Non-pigmented ciliary epithelial cell (primary cell): ENCODE measurements at places on chromosomes 11 and 22.

- no peak for DNase-seq
These were observed 381.4 kb downstream of the BRD1 start for GRCh38 chr22:49446145-49446758.

- DNase-seq: no peak
These were observed 5.3 kb upstream of the LRRC10B start for GRCh38 chr11:61503135-61503770.

DNA sequence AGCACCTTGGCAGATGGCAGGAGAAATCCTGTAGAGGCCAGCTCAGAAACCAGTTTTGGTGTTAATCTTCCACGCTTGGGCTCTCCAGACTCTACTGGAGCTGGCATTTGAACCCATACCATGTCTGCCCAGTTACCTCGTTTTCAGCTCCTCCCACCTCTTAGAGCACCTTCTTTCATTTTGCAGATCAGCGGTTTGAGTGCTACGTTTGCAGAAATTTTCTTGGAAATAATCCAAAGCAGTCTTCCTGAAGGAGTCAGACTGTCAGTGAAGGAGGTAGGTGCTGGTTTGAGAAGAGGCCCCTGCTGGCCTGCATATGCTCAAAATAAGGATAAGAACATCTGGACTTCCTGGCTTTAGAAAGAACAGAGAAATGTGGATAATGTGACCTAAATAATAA lies 13.7 kb downstream of the COA4 start:
- DNase-seq: no peak

- DNase-seq: peak; percentile 65
These were observed 69.2 kb downstream of the BLID start for GRCh38 chr11:122046846-122047245.

GRCh38 chr22:17085277-17086181 lies 729 bp downstream of the IL17RA start:
- no peak for DNase-seq

DNA sequence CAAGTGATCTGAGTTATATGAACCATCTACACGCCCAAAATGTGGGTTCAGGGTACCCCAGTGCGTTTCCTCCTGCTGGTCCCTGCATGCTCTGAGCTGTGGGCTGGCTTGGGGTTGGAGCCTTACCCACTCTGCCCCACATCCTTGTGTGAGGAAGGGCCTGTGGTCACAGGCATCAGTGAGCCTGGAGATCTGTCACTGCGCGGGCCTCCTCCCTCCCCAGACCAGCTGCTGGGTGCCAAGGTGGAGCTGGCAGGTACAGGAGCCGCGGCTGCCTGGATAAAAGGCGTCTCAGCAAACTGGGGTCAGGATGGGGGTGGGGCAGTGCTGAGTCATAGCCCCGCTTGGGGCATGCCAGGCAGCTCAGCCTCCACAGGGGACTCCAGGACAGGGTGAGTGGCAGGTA lies 17.9 kb downstream of the GNAZ start:
- DNase-seq: no peak

GRCh38 chr11:27619039-27619574 lies 81.1 kb downstream of the BDNF start:
- DNase-seq: no peak

DNA sequence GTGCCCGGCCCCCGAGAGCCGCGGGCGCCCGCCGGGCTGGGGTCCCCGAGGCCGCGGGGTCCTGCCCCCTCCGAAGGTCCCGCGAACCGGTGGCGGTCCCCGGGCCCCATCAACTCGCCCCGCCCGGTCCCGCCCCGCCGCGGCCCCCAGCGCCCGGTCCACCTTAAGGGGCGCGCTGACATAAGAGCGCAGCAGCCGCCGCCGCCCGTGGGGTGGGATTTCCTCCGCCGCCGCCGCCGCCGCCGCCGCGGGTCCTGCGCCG lies at the start of gene ZDHHC8:
Gene ZDHHC8, plus strand, starts transcription at position 208 of the 262 bp plus-strand sequence. CDS start 144 bp downstream, outside the sequence.
- no peak for DNase-seq

- no peak for DNase-seq
These were observed 1.3 kb upstream of the ISX start for GRCh38 chr22:35064664-35065063.

DNA sequence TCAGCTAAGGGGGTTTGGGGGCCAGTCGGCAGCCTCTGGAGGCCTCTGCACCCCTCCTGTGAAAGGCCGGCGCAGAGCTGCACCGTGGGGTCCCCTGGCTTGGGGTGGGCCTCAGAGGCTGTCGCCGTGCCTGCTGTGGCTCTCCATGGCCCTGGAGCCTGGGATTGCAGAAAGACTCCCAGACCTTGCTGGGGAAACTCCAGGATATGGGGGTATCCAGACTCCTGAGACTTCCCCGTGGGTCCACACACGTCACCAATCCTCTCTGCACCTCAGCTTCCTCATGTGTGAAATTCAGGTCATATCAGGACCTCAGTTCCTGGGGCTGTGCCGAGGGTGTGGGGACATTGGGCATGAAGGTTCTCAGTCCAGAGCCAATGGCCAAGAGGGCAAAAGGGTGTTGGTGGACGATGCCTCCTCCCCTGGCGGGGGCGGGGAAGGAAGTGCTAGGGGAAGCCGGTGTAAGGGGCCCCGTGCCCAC lies 97.1 kb downstream of the KCNQ1 start:
- DNase-seq: no peak

GRCh38 chr22:44608597-44609399 lies 93.2 kb upstream of the PRR5 start:
- DNase-seq: no peak

DNA sequence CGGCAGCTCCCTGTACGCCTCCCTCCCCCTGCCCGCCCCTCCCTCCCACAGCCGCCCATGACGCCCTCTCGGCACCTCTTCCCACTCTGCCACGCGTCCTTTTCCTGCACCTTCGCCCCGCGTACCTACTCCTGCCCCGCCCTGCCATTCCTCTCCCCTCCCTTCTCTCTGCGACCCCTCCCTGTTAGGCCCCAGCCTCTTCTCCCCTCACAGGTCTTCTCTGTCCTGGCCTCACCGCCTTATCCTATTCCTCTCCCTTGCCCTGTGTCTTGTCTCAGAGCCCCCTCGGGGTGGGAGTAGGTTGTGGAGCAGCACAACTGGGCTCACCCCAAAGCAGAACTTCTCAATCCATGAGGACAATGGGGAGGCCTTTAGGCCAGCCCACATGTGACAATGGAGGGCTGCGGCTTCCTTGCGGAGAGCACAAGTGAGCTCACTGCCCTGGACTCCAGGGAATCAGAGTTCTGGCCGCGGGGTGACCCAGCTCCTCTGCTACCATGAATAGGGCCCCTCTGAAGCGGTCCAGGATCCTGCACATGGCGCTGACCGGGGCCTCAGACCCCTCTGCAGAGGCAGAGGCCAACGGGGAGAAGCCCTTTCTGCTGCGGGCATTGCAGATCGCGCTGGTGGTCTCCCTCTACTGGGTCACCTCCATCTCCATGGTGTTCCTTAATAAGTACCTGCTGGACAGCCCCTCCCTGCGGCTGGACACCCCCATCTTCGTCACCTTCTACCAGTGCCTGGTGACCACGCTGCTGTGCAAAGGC lies 539 bp downstream of the SLC35C1 start:
- DNase-seq: no peak

- DNase-seq: no peak
These were observed 23.6 kb downstream of the PDGFB start for GRCh38 chr22:39220890-39221850.

DNA sequence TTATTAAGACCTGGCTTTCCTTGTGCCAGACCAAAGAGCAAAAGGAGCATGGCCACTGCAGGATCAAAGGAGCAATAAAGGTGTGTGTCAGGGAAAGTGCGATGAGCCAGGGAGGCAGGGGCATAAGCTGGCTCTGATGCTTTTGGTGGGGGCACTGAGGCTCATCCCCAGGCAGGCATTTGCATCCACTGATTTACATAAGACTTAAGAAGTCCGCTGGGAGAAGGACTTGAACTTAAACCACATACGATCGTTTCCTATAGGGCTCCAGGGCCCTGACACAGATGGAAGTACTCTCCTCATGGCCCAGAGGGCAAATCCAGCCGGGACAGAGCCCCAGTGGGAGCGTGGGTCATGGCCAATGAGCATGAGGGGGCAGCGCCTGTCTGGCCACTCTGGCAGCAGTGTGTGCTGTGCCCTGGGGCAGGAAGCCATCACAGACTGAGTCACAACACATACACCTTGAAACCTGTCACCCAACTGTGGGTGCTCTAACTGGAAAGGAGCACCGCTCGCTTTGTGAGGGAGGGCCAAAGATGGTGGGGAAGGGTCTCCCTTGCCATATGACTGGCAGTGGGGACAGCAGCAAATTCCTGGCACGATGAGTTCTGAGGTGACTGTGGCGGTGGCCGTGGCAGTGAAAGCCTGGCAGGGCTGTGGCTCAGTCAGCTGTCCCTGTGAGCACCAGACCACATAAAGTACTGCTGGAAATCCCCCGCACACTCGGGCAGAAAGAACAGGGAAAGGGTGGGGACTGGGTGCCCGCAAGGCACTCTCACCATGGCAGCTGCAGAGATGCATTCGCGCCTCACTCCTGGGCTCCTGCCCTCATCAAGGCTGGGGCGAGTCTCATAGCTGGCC lies 79.4 kb upstream of the LMO1 start:
- no peak for DNase-seq

DNA sequence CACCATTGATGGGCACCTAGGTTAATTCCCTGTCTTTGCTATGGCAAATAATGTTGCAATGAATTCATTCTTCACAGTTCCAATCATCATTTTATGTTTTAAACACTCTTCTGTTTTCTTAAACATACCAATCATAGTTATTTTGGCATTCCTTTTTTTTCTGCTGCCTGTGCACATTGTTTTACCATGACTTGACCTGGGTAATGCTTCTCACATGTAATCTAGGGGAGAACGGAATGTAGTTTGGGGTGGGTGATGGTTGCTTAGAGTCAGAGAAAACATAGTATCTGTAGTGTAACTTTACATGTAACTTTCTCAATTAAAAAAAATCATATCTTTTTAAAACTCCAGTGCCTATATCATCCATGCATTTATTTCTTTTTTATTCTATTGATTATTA lies 1945.3 kb upstream of the RAG2 start:
- peak; percentile 17 for DNase-seq

DNA sequence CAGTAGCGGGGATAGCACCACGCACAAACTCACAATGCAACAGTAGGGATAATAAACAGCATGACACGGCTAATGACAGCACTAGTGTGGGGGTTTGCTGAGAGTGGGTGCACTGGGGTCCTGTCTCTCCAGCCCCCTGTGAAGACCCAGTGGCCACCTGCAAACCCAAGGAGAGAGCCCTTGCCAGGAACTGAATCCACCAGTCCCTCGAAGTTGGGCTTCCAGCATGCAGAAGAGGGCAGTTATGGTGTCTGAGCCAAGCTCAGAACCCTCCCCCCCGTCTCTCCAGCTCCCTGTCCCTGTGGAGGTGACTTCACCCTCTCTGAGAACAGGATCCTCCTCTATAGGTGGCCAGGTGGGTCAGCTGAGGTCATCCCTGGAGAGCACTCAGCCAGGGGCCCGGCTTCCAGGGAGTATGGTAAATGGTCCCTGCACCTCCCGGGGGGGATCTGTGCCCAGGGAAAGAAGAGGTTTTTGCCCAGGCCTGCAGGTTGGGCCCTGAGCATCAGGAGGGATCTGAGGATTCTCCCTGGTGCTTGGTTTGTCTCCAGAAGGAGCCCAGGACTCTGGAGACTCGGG lies 86.3 kb upstream of the PRR5 start:
- no peak for DNase-seq

- DNase-seq: no peak
These were observed 15.4 kb downstream of the ASRGL1 start for GRCh38 chr11:62352355-62353336.

GRCh38 chr11:125517116-125517770 lies 21.2 kb upstream of the FEZ1 start:
- peak; percentile 37 for DNase-seq

GRCh38 chr11:47843361-47844055 lies 4.6 kb downstream of the NUP160 start:
- DNase-seq: no peak

GRCh38 chr11:42524534-42525227 lies 787.1 kb upstream of the API5 start:
- DNase-seq: no peak

GRCh38 chr11:132253469-132254264 lies 883.3 kb downstream of the NTM start:
- no peak for DNase-seq

DNA sequence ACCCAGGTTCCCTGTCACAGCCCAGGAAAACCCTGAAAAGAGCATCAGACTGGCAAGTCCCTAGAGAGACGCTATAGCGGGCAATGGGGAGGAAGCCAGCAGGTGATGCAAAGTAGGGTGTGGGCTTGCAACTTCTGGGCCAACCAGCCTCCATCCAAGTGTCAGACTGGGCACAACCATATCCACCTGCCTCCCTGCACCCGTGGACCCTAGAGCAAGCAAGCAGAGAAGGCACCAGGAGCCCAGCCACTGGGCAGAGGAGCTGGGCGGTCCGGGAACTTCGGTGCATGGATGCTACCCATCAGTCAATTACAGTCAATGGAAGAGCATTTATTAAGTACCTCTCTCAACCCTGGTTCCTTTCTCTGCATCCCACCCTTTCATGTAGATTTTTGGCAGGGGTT lies 2.8 kb downstream of the NECTIN1 start:
- DNase-seq: no peak

- DNase-seq: no peak
These were observed 6.1 kb upstream of the UPB1 start for GRCh38 chr22:24489011-24489410.

DNA sequence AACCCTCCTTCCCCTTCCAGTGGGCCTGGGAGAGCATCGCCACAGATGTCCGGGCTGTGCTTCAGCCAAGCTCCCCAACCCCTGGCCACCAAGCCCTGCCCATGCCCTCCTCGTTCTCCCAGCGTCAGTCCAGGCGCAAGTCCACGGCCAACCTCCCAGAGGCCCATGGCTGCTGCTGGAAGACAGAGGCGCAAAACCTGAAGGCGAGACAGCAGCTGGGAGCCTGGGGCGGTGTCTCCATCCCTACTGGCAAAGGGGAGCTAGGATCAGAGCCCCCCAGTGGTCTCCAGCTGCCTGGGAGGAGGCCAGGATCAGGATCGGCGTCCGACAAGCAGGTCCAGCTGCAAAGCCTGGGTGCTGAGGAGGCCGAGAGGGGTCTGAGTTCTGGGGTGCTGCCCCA lies 1.9 kb downstream of the TSGA10IP start:
- DNase-seq: no peak

- DNase-seq: no peak
These were observed 90.5 kb downstream of the PDE2A start for GRCh38 chr11:72583616-72584292.

GRCh38 chr11:35376613-35377012 lies 42.7 kb downstream of the SLC1A2 start:
- no peak for DNase-seq

DNA sequence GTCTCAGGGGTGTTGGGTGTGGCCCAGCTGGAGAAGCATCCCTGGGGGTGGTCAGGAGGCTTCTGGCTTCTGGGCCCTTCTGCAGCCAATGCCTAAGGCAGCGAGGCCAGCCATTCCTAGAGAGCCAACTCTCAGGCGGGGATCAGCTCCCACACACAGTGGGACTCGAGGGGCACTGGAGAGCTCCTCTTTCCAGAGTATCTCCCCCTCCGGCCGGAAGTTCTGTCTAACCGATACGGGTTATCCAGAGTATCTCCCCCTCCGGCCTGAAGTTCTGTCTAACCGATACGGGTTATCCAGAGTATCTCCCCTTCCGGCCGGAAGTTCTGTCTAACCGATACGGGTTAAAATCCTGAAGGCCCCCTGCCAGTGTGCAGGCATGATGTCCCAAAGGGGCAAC lies 71.2 kb upstream of the B3GAT1 start:
- DNase-seq: no peak

- DNase-seq: peak; percentile 31
These were observed 179.2 kb upstream of the ZBED5 start for GRCh38 chr11:11036848-11037732.
